Activated T-helper 2 cell treated with anti-CD3 and anti-CD28 coated beads, Interferon-gamma antibody, Interleukin-2, Interleukin-4, amounts not matched to agents 10 μg/mL and 5 μg/mL and 100 μg/mL, durations not matched to agents 14 hours and 24 hours and 36 hours (primary cell): ENCODE measurements at places on chromosomes 16 and 17. TPM values are rescaled to one million over a fixed set of nuclear protein-coding genes. Genes with fewer than 3 reads are reported as not detected.

DNA sequence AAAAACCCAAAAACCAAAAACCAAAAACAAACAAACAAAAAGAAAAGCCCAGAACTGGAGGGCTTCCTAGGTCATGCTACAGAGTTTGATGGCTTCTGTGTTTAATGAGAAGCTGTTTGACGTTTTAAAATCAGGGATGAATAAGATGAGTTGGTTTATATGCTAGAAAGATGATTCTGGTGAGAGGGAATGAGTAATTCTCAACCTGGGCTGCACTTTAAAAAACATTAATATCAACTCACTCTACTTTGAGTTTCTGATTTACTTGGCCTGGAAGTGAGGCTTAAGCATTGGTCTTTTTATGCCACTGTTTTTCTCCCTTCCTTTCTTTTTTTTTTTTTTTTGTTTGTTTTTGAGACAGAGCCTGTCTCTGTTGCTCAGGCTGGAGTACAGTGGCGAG, 5.1 kb downstream of the RGS9 start:
- no peak overlapping the region for H3K4me3 ChIP-seq
- no peak for DNase-seq
- H3K36me3 ChIP-seq, result peaks cover 7% of the 10 kb centered on the region
- H3K4me1 ChIP-seq, result peaks cover 41% of the 10 kb centered on the region
- no peak overlapping the region for H3K27ac ChIP-seq

IKZF3 gene
- total RNA-seq, result 18.3 and 20.3 TPM in 2 replicates

- no peak for DNase-seq
Observed at GRCh38 chr17:45841883-45842525, 2.7 kb upstream of the SPPL2C start.

ITGAD gene
- total RNA-seq, result 0.18 and 0.21 TPM in 2 replicates

TBC1D24 gene
- 19.6 and 21.4 TPM in 2 replicates for total RNA-seq

- no peak for DNase-seq
- H3K36me3 ChIP-seq, result no peaks in the 10 kb centered on the region
- peaks cover 28% of the 10 kb centered on the region for H3K27me3 ChIP-seq
- no peak overlapping the region for H3K27ac ChIP-seq
- no peak overlapping the region for H3K4me3 ChIP-seq
- peaks cover 22% of the 10 kb centered on the region for H3K4me1 ChIP-seq
Observed at GRCh38 chr17:83143817-83144231, 64.4 kb downstream of the METRNL start.

DNA sequence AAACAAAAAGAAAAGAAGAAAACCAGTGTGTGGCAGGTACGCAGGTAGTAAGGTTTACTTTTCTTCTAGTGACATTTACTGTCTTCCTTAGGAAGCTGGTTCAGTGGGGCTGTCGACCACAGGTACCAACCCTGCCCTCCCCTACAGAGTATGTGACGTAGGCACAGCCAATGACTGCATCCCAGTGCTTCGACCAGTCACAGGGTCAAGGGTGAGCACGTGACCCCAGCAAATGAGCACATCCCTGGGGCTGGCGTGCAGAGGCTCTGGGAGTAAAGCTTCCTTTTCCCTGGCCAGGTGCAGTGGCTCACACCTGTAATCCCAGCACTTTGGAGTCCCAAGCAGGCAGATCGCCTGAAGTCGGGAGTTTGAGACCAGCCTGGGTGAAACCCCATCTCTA, 38.9 kb upstream of the PLCG2 start:
- H3K27me3 ChIP-seq, result peaks cover 4% of the 10 kb centered on the region
- no peak overlapping the region for H3K4me3 ChIP-seq
- no peak for DNase-seq
- peaks cover 11% of the 10 kb centered on the region for H3K4me1 ChIP-seq

SRSF2 gene
- 456 and 478 TPM in 2 replicates for total RNA-seq

TBL3 gene
- total RNA-seq, result 64.2 and 72.5 TPM in 2 replicates

- DNase-seq, result no peak
- no peak overlapping the region for H3K27ac ChIP-seq
- peaks cover 2% of the 10 kb centered on the region for H3K27me3 ChIP-seq
- no peaks in the 10 kb centered on the region for H3K36me3 ChIP-seq
- H3K4me3 ChIP-seq, result no peak overlapping the region
Observed at GRCh38 chr17:44376124-44376523, 12.5 kb upstream of the FAM171A2 start.

DNA sequence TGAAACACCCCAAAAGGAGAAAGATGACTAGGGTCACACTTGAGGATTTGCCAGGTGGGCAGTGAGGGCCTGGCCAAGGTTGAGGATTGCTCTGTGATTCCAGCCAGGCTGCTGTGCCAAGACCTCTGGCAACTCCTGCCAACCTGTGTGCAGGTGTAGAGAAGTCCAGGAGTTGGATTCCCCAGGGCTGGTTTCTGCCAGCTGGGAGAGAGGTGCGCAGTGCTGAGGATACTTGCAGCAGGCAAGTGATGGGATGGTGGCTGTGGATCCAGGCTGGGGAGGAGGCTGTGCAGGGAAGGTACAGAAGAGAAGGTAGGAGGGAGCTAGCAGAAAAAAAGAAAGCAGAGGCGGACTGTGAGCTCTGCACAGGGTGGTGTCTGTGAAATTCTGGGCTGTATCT, 6.6 kb downstream of the RIPOR1 start:
- H3K27me3 ChIP-seq, result peaks cover 43% of the 10 kb centered on the region
- no peak for DNase-seq
- peaks cover 3% of the 10 kb centered on the region for H3K36me3 ChIP-seq
- peaks cover 16% of the 10 kb centered on the region for H3K4me1 ChIP-seq

GRCh38 chr17:4195306-4195705, 52.3 kb downstream of the CYB5D2 start:
- peak overlapping the region; percentile 2 for H3K27ac ChIP-seq
- no peak for DNase-seq
- peaks cover 7% of the 10 kb centered on the region for H3K4me1 ChIP-seq
- no peak overlapping the region for H3K4me3 ChIP-seq

CFAP97D1 gene
- not detected in 2 replicates for total RNA-seq

- H3K36me3 ChIP-seq, result no peaks in the 10 kb centered on the region
- H3K27ac ChIP-seq, result no peak overlapping the region
- H3K27me3 ChIP-seq, result peaks cover 9% of the 10 kb centered on the region
- DNase-seq, result no peak
Observed at GRCh38 chr16:11610580-11610979, 23.9 kb upstream of the LITAF start.

DNA sequence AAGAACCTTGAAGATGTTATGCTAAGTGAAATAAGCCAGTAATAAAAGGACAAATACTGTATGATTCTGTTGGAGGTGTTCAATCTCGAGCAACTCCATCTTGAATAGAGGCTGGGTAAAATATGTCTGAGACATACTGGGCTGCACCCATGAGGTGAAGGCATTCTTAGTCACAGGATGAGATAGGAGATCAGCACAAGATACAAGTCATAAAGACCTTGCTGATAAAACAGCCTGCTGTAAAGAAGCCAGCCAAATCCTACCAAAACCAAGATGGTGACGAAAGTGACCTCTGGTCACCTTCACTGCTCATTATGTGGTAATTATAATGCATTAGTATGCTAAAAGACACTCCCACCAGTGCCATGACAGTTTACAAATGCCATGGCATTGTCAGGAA, 98.1 kb downstream of the RGS9 start:
- H3K36me3 ChIP-seq, result no peaks in the 10 kb centered on the region
- peaks cover 36% of the 10 kb centered on the region for H3K4me1 ChIP-seq
- peaks cover 4% of the 10 kb centered on the region for H3K27me3 ChIP-seq
- no peak for DNase-seq

GRCh38 chr16:53421248-53421647, 13.0 kb upstream of the RBL2 start:
- DNase-seq, result no peak
- H3K36me3 ChIP-seq, result peaks cover 5% of the 10 kb centered on the region
- no peak overlapping the region for H3K4me3 ChIP-seq
- H3K27ac ChIP-seq, result no peak overlapping the region

DNA sequence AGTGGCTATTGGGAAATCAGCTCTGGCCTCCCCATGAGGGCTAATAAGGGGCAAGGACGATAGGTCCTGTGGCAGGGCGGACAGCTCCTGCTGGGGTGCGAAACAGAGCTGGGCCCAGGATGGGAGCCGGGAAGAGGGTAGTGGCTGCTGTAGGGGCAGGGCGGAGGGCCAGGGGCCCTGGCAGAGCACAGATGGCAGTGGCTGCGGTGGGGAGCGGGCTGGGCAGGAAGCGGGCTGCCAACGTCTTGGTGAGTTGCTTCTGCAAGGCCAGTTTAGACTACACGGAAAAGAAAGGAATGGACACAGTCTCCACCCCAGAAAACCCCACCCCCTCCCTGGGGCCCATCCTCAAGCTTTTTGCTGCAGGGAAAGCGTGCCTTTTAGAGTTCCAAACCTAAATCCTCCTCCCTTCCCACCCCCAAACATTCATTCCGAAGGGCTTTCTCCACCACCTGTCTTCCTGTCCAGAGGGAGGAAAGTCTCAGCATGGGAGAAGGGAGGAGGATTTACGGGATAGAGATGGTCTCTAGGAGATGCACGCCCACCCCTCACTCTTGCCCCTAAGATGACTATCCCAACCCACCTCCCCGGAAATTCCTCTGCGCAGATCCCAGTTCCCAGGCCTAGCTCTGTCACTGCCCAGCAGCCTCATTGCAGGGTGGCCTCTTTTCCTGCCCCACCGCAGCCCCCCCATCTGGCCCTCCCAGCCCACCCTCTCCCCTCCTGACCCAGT, 7.1 kb downstream of the NKIRAS2 start:
- H3K4me1 ChIP-seq, result peaks cover 8% of the 10 kb centered on the region
- no peak for DNase-seq
- no peaks in the 10 kb centered on the region for H3K27me3 ChIP-seq
- H3K36me3 ChIP-seq, result peaks cover 24% of the 10 kb centered on the region

USP6 gene
- total RNA-seq, result 0.07 TPM in 1 of 2 replicates, not detected in the other

GRCh38 chr16:51225878-51226277, 74.8 kb upstream of the SALL1 start:
- no peak overlapping the region for H3K27ac ChIP-seq
- H3K36me3 ChIP-seq, result no peaks in the 10 kb centered on the region
- H3K4me3 ChIP-seq, result no peak overlapping the region
- H3K4me1 ChIP-seq, result no peaks in the 10 kb centered on the region
- no peak for DNase-seq

- DNase-seq, result peak; percentile 73
- peaks cover 5% of the 10 kb centered on the region for H3K27me3 ChIP-seq
- peak overlapping the region; percentile 56 for H3K4me3 ChIP-seq
- H3K36me3 ChIP-seq, result peaks cover 4% of the 10 kb centered on the region
- peak overlapping the region; percentile 96 for H3K27ac ChIP-seq
Observed at GRCh38 chr16:31868691-31869167, 4.9 kb upstream of the ZNF267 start.

DNA sequence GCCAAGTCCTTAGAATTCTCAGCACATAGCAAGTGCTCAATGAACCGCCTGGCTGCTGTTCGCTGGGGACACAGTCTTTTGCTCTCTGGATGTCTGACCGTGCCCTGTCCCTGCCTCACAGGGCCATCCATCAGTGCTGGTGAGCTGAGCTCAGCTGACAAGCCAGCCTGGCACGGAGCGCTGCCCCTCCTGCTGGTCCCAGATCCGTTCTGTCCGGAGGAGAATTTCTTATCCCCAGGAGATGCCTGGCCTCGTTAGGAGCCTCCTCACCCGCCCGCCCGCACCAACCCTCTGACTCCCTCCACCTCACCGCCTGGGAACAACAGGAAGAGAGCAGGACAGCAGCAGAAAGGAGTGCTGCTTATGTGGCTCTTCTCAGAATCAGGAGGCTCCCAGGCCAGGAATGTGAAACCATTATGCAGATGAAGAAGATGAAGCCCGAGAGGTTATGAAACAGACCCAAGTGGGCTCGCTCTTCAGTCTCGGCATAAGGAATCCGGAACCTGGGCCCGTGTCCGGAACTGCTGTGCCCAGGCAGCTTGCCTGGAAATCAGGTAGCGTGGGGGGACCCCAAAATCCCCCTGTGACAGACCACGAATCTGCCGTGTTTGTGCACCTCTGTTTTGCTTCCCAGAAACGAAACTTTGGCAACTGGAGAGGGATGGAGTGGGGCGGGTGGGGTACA, 28.8 kb upstream of the RMI2 start:
- peak overlapping the region; percentile 28 for H3K27ac ChIP-seq
- DNase-seq, result no peak
- H3K27me3 ChIP-seq, result no peaks in the 10 kb centered on the region
- H3K4me1 ChIP-seq, result peaks cover 19% of the 10 kb centered on the region
- H3K36me3 ChIP-seq, result no peaks in the 10 kb centered on the region
- no peak overlapping the region for H3K4me3 ChIP-seq

GRCh38 chr17:75636381-75637142, 3.3 kb downstream of the SMIM5 start:
- no peaks in the 10 kb centered on the region for H3K27me3 ChIP-seq
- no peaks in the 10 kb centered on the region for H3K36me3 ChIP-seq
- peaks cover 2% of the 10 kb centered on the region for H3K4me1 ChIP-seq
- H3K4me3 ChIP-seq, result no peak overlapping the region

SMIM5 gene
- total RNA-seq, result 0.09 and 0.16 TPM in 2 replicates

NUPR1 gene
- total RNA-seq, result not detected in 2 replicates

- no peaks in the 10 kb centered on the region for H3K4me1 ChIP-seq
- no peak for DNase-seq
- H3K27ac ChIP-seq, result no peak overlapping the region
- H3K4me3 ChIP-seq, result no peak overlapping the region
- no peaks in the 10 kb centered on the region for H3K27me3 ChIP-seq
Observed at GRCh38 chr16:73915140-73915539, 381.5 kb upstream of the PSMD7 start.

SLFN11 gene
- total RNA-seq, result 112 and 114 TPM in 2 replicates

DNA sequence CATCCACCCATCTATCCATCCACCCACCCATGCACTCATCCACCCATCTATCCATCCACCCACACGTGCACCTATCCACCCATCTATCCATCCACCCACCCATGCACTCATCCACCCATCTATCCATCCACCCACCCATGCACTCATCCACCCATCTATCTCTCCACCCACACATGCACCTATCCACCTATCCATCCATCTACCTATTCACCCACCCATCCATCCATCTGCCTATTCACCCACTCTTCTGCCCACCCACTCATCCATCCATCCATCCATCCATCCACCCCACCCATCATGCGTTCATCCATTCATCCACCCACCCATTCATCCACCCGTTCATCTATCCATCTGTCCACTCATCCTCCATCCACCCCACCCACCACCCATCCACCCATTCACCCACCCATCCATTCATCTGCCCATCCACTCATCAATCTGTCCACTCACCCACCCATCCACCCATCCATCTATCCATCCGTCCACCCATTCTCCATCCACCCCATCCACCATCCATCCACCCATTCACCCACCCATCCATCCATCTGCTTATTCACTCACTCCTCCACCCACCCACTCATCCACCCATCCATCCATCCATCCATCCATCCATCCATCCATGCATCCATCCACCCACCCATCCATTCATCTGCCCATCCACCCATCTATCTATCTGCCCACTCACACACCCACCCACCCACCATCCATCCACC, 35.1 kb upstream of the CBFA2T3 start:
- H3K27me3 ChIP-seq, result peaks cover 5% of the 10 kb centered on the region
- no peak overlapping the region for H3K27ac ChIP-seq
- no peak for DNase-seq
- no peaks in the 10 kb centered on the region for H3K36me3 ChIP-seq
- H3K4me1 ChIP-seq, result no peaks in the 10 kb centered on the region

HP gene
- not detected in 2 replicates for total RNA-seq

DNA sequence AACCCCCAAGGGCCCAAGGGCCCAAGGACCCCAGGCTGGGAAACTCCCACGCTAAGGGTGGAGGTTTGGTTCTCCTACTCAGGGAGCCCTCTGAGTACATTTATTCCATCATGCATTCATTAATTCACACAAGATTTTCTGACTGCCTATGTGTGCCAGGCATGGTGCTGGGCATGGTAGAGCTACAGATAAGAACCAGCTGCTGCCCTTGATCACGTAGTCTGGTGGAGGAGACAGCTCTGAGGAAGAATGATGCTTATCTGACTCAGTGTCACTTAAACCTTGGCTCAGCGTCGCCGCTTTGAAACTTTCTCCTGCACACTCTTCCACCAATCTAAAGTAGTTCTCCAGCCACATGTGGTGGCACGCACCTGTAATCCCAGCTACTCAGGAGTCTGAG, 3.6 kb upstream of the ARL4D start:
- H3K4me3 ChIP-seq, result no peak overlapping the region
- peaks cover 24% of the 10 kb centered on the region for H3K4me1 ChIP-seq
- DNase-seq, result no peak
- H3K36me3 ChIP-seq, result no peaks in the 10 kb centered on the region

MKS1 gene
- total RNA-seq, result 18.8 and 20.5 TPM in 2 replicates

KRT12 gene
- total RNA-seq, result not detected in 2 replicates
